ENCODE measurements at places on chromosomes 6 and 20. TPM values are rescaled to one million over a fixed set of nuclear protein-coding genes. Genes with fewer than 3 reads are reported as not detected.
A peak's percentile ranks its signal among the peaks of the same experiment; 100 is the strongest.

GRCh38 chr6:138622967-138623366 lies 123.7 kb upstream of the NHSL1 start:
- DNase-seq, result peak; percentile 26

- no peak for DNase-seq
Observed at GRCh38 chr20:19864130-19864529, 106.1 kb downstream of the RIN2 start.

- no peak for DNase-seq
Observed at GRCh38 chr6:132490024-132490423, 22.9 kb downstream of the STX7 start.

PARD6B gene
- total RNA-seq, result 24.0 TPM

DNA sequence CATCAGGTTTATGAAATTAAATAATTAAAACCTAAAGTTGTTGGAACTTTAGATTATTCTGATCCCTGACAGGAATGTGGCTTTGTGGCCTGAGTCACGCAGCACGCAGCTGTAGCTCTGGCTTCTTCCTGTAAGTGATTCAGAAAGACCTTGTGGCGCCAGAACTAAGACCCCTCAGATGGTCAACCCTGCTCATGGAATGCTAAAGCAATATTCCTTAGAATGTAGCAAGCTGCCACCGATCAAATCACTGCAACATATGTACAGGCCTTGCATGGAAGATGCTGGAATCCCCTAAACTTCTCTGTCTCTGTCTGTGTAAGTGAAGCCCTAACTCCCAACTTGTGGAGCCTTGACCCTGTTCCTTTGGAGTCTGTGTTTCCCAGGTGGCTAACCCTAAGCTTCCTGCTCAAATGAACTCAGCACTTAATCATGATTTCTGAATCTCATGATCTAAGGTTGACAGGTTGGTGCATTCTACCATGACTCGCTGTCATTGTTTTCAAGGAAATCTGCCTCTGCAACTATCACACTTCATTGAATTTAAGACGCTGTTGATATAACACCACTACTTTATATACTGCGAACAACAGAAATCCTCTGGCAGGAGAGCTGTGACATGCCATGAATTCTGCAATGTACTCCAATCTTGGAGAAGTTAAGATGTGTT lies 111.2 kb upstream of the CST7 start:
- DNase-seq, result peak; percentile 7

ZNF311 gene
- 2.6 TPM for total RNA-seq

Data from kidney epithelial cell (primary cell).